ENCODE measurements at places on chromosomes 12 and 14.

- DNase-seq, result no peak
Measured at GRCh38 chr12:59453475-59453874, 142.4 kb upstream of the SLC16A7 start.

- DNase-seq, result no peak
Measured at GRCh38 chr14:54083549-54084239, 127.1 kb upstream of the BMP4 start.

- no peak for DNase-seq
Measured at GRCh38 chr12:114152890-114153289, 186.8 kb upstream of the RBM19 start.

- no peak for DNase-seq
Measured at GRCh38 chr14:45284802-45285201, 31.8 kb upstream of the MIS18BP1 start.

GRCh38 chr12:117000316-117000715 is 89.6 kb downstream of the FBXW8 start:
- DNase-seq, result no peak

GRCh38 chr14:49886523-49886922 is 6.4 kb upstream of the ARF6 start:
- DNase-seq, result no peak

DNA sequence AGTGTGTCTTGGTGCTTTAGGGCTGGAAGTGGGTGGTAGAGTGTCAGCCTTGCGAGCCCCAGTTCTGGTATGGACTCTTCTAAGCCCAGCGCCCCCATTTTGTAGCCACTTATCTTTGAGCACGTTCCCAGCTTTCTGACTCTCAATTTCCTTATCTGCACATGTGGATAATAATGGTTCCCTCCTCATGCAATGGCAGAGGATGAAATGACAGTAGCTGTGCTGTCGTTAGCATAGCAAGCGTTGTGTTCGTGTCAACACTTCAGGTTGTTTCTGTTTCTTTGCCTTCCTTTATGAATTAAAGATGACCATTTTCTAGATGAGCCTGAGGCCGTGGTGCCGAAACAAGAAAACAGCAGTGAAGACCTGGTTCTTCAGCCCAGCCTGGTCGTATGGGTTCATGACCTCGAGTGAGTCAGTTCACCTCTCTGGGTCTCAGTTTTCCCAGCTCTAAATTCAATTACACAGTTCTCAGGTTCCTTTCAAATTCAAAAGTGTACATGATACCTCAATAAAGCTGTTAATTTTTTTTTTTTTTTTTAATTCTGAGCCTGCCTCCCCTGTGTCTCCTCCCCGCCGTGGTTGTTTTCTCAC is 233.0 kb downstream of the SLC41A2 start:
- DNase-seq, result no peak

DNA sequence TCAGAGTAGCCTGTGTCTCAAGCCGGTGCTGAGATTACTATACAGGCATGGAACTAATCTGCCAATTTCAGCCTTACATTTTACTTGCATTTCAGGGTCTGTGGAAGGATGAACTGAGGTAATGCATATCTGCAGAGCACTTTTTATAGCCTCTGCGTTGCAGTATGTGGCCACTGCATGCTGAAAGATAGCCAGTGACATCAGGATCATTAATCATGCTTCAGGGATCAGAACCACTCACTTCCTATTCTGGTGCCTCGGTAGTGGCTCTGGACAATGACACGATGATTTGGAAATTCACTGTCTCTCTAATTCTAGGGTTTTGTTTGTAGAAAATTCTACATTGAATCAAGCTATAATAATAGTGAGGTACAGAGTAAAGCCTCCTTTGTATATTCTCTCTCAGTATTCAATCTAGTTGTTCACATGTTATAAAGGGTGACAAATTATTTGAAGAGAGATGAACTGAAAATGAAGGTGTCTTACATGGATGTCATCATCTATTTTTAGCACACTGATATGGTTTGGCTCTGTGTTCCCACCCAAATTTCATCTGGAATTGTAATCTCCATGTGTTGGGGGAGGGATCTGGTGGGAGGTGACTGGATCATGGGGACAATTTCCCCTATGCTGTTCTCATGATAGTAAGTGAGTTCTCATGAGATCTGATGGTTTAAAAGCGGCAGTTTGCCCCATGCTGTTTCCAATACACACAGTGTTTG is 554.3 kb upstream of the MIS18BP1 start:
- no peak for DNase-seq

- no peak for DNase-seq
Measured at GRCh38 chr14:104131968-104132732, 6.2 kb upstream of the KIF26A start.

DNA sequence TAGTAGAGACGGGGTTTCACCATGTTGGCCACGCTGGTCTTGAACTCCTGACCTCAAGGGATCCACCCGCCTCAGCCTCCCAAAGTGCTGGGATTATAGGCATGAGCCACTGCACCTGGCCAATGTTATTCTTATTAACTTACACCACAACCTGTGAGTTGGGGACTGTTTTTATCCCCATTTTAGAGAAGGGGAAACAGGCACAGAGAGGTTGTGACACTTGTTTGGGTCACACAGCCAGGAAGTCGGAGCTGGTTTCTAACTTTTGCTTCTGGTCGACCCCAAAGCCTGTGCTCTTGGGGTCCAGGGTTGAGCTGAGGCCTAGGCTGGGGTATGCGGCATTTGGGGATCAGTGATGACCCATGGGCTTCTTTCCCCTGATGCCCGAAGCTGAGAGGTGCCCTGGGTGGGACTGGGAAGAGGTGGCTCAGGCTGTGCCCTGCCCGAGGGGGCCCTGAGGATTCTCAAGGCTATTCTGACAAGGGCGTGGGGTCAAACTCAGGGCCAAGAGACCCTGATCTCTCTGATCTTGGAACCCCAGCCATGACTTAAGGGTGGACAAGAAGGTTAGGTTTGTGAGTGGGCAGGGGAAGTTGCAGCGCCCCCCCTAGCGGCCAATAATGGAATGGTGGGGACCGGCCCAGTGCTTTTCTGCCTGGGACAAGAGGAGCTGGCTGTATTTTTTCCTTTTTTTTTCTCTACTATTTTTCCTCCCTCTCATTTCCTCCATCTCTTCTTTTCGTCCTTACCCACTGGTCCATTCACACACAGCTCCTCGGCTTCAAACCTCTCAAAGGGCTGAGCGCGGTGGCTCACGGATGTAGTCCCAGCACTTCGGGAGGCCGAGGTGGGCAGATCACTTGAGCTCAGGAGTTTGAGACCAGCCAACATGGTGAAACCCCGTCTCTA is 3.0 kb downstream of the SDSL start:
- DNase-seq, result peak; percentile 77

DNA sequence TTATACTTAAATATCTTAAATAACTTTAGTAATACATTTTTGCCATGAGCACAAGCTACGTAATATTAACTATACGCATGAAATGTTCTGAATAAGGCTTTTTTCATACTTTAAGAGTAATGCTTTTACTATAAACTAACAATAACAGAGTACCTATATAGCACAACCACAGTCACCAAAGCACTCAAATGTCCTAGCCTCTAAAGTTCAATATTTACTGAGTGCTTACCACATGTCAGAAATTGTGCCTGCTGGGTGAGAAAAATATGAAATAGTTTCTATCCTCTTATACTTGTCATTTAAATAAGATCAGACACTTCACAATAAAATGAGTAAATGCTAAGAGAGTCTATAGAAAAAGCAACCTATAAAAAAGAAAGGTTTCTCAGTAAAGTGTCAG is 83.1 kb downstream of the SH2B3 start:
- no peak for DNase-seq

GRCh38 chr12:16163901-16164300 is 113.6 kb downstream of the SLC15A5 start:
- no peak for DNase-seq
